ENCODE measurements at places on chromosomes 7 and 10. TPM values are rescaled to one million over a fixed set of nuclear protein-coding genes. Genes with fewer than 3 reads are reported as not detected.
A peak's percentile ranks its signal among the peaks of the same experiment; 100 is the strongest.

DNA sequence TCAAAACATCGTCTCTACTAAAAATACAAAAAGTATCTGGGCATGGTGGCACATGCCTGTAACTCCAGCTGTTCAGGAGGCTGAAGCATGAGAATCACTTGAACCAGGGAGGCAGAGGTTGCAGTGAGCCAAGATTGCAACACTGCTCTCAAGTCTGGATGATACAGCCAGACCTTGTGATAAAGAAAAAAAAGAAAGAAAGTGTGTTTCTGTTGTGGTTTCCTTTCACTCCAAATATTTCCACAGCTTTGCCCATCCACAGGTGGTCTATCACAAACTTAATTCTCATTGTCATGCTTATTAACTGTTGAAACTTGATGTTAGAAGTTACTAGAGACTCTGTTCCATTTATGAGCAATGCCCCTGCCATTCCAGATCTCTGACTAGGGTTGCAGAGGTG lies 316.0 kb upstream of the SEMA3C start:
- no peak for DNase-seq

GRCh38 chr10:113071446-113071845 lies 121.4 kb downstream of the TCF7L2 start:
- no peak for DNase-seq

GRCh38 chr10:107647462-107647861 lies 483.0 kb upstream of the SORCS1 start:
- no peak for DNase-seq

The ACHE gene
- total RNA-seq = 4.0 TPM

The CALML3 gene
- not detected for total RNA-seq

DNA sequence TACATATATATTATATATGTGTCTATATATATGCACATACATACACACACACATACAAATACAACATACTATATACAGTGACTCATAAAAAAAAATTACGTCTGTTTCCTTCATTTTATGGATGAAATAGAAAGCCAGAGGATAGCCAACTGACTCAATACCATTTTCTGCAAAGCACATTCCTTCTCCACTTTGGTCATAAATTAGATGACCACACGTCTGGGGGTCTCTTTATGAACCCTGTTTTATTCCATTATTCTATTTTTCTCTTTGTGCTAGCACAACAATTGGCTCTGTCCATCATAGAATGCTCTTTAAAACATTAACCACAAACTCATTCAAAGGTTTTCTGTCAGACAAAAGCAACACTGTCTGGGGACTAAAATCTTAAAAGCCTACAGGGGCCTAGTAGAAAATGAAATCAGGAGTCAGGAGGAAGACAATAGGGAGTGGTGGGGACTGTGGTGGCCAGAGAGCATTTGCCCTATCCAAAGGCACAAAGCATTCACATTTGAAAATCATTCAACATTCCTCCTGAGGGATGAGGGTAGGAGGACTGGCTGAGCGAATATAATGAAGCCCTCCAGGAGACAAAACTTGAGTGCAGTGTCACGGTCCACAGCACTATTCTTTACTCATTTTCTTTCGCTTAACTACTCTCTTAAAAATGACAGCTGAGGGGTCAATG lies 4.3 kb downstream of the CUBN start:
- DNase-seq = no peak

GRCh38 chr7:1569833-1570632 lies at the start of gene PSMG3:
PSMG3 (minus strand) TSS chr7:1570032; CDS start chr7:1569339, 693 bp downstream.
- DNase-seq = peak; percentile 48

DNA sequence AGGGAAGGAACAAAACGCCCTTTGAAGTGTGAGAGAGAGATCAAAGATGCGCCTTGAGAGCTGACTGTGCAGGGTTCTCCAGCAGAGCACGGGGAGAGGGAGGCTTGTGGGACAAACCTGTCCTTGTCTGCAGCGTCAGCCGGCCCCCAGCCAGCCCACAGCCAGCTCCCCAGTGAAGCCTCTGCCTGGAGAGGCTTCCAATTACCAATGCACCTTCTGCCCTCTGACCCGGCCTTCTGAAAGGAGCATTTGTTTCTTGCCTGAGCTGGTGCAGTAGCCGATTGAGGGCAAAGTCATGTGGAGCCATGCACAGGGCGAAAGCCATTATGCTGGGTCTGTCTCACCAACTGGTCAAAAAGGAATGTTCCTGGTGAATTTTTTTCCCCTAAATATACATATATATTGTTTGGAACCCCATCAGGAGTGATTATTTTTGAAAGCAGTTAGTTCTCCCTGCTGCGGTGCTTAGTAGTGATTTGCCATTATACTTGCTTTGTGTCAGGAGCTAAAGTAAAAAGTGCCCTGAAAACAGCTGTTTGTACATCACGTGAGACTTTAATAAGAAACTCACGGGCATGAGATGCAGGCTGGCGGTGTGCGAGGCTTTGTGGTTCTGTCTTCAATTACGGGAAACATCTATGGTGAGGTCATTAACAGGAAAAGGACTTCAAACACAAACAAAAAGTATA lies 268.6 kb downstream of the KLF6 start:
- no peak for DNase-seq

The HOXA2 gene
- 1.4 TPM for total RNA-seq

DNA sequence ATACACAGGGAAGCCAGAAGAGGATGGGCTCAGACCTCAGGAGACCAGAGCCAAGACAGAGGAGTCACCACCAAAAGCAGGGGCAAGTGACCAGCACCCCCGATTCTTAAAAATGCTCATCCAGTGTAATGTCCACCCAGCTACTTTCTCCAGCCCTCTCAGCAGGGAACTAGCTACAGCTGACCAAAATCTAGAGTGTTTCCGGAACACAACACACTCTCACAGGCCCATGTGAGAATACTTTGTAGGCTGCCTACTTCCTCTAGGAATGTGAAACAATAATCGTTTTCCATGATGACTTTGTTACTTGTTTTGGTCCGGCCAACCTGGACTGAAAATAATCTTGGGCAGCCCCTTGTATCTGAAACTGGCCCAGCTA lies 14.5 kb downstream of the PSAP start:
- no peak for DNase-seq
